Transverse colon (tissue), 4 donors: ENCODE measurements at places on chromosomes 12 and 14. TPM values are rescaled to one million over a fixed set of nuclear protein-coding genes. Genes with fewer than 3 reads are reported as not detected.

- H3K4me3 ChIP-seq, result no peak overlapping the region
Observed at GRCh38 chr12:131357920-131358319, 353.0 kb upstream of the SFSWAP start.

DNA sequence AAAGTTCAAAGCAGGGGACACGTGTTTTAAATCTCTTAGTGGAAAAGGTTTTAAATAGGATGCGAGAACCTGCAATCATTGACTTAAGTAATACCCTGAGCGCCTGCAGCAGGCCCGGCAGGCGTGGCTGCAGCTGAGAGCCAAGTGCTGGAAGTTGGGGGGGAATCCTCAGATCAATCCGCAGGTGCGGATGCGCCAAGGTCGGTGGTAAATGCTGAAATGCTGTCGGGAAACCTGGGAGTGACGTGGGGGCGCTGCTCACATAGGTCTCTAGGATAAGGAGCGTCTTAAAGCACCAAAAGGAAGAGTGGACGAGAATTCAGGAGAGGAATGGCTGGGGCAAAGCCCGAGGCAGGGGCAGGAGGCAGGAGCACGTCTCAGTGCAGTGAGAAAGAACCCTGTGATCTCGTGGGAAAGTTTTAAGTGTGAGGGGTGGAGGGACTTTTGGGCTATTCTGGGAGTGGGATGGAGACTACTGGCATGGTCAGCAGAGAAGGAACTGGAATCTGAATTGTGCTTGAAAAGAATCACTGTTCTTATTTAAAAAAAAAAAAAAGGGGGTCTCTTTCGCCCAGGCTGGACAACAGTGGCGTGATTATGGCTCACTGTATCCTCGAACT, 883 bp upstream of the CDCA4 start:
- H3K36me3 ChIP-seq, result no peaks in the 10 kb centered on the region
- H3K27ac ChIP-seq, result peak overlapping the region; percentile 89
- H3K27me3 ChIP-seq, result no peaks in the 10 kb centered on the region
- H3K4me3 ChIP-seq, result peak overlapping the region; percentile 27
- peak; percentile 64 for DNase-seq

- H3K27me3 ChIP-seq, result no peaks in the 10 kb centered on the region
- no peaks in the 10 kb centered on the region for H3K36me3 ChIP-seq
- DNase-seq, result peak; percentile 38
- no peaks in the 10 kb centered on the region for H3K4me1 ChIP-seq
- H3K4me3 ChIP-seq, result peak overlapping the region; percentile 99
- H3K27ac ChIP-seq, result peak overlapping the region; percentile 98
Observed at GRCh38 chr14:91509083-91509877, 830 bp downstream of the PPP4R3A start.

- no peak for DNase-seq
- H3K4me1 ChIP-seq, result peaks cover 7% of the 10 kb centered on the region
- H3K4me3 ChIP-seq, result no peak overlapping the region
- H3K27me3 ChIP-seq, result no peaks in the 10 kb centered on the region
- peaks cover 7% of the 10 kb centered on the region for H3K36me3 ChIP-seq
Observed at GRCh38 chr12:42332301-42333285, 6.6 kb downstream of the PPHLN1 start.

DNA sequence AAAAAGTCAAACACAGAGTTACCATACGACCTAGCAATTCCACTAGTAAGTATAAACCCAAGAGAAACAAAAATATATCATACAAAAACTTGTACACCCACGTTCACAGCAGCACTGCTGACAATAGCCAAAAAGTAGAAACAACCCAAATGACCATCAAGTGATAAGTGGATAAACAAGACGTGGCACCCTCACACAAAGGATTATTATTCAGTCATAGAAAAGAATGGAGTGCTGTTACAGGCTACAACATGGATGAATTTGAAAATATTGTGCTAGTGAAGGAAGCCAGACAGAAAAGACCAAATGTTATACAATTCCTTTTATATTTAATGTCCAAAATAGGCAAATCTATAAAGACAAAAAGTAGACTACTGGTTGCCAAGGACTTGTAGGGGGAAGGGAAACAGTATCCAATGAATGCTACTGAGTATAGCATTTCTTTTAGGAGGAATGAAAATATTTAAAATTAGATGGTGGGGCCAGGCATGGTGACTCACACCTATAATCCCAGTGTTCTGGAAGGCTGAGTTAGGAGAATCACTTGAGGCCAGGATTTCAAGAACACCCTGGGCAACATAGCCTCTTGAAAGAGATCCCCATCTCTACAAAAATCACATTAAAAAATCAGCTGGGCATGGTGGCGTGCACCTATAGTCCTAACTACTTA, 41.9 kb downstream of the SPTLC2 start:
- no peaks in the 10 kb centered on the region for H3K27me3 ChIP-seq
- H3K36me3 ChIP-seq, result no peaks in the 10 kb centered on the region
- H3K27ac ChIP-seq, result no peak overlapping the region

DNA sequence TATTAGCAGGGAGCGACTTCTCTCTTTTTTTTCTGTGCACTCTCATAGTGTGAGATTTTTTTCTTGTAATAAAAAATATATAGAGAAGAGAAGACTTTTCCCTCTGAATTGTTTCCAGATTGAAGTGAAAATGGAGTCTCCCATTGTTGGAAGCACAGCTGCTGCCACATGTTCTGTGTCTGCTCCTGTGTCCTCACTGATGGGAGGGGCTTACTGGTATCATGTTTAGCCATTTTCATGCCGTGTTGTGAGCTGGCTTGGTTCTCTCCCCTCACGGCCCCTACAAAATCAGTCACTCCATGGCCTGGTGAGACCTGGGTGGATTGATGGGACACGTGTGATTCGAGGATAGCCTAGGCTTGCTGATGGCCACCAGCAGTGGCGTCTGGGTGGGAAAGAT, 379.7 kb upstream of the DDHD1 start:
- H3K27me3 ChIP-seq, result no peaks in the 10 kb centered on the region
- DNase-seq, result no peak
- H3K4me3 ChIP-seq, result no peak overlapping the region
- peaks cover 11% of the 10 kb centered on the region for H3K4me1 ChIP-seq
- no peaks in the 10 kb centered on the region for H3K36me3 ChIP-seq

- H3K4me1 ChIP-seq, result no peaks in the 10 kb centered on the region
- H3K4me3 ChIP-seq, result no peak overlapping the region
- H3K27ac ChIP-seq, result no peak overlapping the region
- DNase-seq, result no peak
Observed at GRCh38 chr12:15494329-15495046, 172.2 kb downstream of the PTPRO start.

- H3K36me3 ChIP-seq, result no peaks in the 10 kb centered on the region
- no peak overlapping the region for H3K4me3 ChIP-seq
- DNase-seq, result no peak
- no peaks in the 10 kb centered on the region for H3K4me1 ChIP-seq
- no peaks in the 10 kb centered on the region for H3K27me3 ChIP-seq
Observed at GRCh38 chr14:99721792-99722516, 37.9 kb downstream of the CYP46A1 start.

GRCh38 chr14:44279357-44279756, 227.7 kb downstream of the FSCB start:
- H3K4me1 ChIP-seq, result no peaks in the 10 kb centered on the region
- no peak for DNase-seq
- no peaks in the 10 kb centered on the region for H3K27me3 ChIP-seq
- H3K36me3 ChIP-seq, result no peaks in the 10 kb centered on the region
- no peak overlapping the region for H3K27ac ChIP-seq

GRCh38 chr14:75499084-75499875, 23.0 kb upstream of the BATF start:
- no peaks in the 10 kb centered on the region for H3K4me1 ChIP-seq
- H3K4me3 ChIP-seq, result no peak overlapping the region
- DNase-seq, result no peak
- no peaks in the 10 kb centered on the region for H3K27me3 ChIP-seq
- H3K27ac ChIP-seq, result no peak overlapping the region
- no peaks in the 10 kb centered on the region for H3K36me3 ChIP-seq

GRCh38 chr14:44699391-44699790, 192.3 kb upstream of the FSCB start:
- no peak overlapping the region for H3K27ac ChIP-seq
- DNase-seq, result no peak
- no peaks in the 10 kb centered on the region for H3K27me3 ChIP-seq
- no peaks in the 10 kb centered on the region for H3K36me3 ChIP-seq

TBPL2 gene
- total RNA-seq, result not detected

IGF1 gene
- 15.5 TPM for total RNA-seq
